ENCODE measurements at places on chromosomes 16 and 17.
A peak's percentile ranks its signal among the peaks of the same experiment; 100 is the strongest.

DNA sequence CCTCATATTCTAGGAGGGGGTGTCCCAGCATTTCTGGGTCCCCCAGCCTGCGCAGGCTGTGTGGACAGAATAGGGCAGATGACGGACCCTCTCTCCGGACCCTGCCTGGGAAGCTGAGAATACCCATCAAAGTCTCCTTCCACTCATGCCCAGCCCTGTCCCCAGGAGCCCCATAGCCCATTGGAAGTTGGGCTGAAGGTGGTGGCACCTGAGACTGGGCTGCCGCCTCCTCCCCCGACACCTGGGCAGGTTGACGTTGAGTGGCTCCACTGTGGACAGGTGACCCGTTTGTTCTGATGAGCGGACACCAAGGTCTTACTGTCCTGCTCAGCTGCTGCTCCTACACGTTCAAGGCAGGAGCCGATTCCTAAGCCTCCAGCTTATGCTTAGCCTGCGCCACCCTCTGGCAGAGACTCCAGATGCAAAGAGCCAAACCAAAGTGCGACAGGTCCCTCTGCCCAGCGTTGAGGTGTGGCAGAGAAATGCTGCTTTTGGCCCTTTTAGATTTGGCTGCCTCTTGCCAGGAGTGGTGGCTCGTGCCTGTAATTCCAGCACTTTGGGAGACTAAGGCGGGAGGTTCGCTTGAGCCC is 11.6 kb downstream of the STH start:
- DNase-seq = no peak

- no peak for DNase-seq
Measured at GRCh38 chr17:80704894-80705293, 160.3 kb downstream of the RPTOR start.

DNA sequence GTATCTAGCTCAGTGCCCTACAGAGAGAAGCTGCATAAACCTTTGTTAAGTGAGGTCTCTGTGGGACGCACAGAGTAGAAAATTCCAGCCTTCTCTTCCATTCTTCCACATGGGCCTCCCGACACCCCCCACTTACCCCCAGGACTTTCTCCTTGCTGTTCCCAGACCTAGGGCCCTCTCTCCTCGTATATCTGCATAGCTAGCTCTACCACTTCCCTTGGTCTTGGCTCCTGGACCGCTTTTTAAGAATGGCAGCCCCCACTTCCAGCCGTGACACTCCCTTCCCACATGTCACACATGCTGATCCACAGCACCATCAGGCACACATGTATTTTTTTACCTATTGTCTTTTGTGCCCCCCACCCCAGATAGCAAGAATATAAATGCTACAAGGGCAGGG is 16.7 kb upstream of the FOXJ1 start:
- no peak for DNase-seq

- no peak for DNase-seq
Measured at GRCh38 chr17:50135316-50136095, 5.5 kb upstream of the SAMD14 start.

DNA sequence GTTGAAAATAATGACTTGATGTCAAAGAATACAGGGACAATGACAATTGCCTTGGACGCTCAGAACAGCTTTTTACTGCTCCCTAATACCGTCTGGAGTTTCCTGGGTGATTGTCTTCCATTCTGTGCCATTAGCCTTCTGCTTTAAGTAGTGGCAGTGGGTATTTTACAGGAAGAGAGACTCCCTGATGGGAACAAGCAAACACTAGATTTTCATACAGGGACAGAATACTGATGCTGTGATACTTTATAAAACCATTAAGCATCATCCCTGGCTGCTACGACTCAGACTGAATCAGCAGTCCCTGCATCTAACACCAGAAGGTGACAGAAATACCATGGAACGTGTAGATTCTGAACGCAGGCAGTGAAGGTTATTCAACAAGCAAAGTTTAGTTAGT is 635.4 kb upstream of the GOT2 start:
- DNase-seq = no peak

DNA sequence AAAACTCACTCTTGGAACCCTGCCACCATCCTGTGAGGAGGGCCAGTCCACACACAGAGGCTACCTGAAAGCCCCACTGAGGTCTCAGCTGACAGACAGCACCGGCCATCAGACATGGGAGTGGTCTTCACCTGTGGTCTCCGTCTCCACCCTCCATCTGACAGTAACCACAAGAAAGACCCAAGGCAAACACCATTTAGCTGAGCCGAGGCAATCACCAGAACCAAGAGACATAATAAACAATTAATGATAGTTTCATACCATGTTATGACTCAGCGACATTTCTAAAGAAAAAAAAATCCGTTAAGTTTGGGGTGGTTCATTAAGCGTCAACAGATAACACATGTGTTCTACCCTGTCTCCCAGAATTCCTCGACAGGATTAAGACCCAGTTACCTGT is 6.1 kb upstream of the EVPLL start:
- DNase-seq = no peak

DNA sequence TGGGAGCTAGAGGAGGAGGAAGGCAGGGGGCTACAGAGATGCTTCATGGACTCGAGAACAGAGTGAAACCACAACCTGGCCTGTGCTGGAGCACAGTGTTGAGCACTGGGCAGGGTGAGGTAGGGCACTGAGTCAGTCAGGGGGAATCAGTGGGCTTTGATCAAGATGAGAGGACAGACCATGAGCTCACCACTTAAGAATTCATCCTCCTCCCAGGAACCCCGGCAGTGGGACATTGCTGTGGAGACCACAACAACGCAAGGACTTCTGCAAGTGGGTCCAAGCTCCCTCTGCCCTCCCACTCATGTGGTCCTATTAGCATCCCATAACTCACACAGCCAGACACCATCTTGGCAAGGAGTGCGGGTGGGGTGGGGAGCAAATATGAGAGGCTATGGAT is 1.7 kb upstream of the CES5A start:
- no peak for DNase-seq

DNA sequence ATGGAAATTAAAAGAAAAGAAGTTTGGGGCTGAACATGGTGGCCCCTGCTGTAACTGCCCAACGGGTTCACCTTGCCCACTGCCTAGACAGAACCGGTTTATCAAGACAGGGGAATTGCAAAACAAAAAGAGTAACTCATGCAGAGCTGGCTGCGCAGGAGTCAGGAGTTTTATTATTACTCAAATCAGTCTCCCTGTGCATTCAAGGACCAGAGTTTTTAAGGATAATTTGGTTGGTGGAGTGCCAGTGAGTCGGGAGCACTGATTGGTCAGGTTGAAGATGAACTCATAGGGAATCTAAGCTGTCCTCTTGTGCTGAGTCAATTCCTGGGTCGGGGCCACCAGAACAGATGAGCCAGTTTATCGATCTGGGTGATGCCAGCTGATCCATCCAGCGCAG is 4.4 kb upstream of the SCPEP1 start:
- DNase-seq = no peak

GRCh38 chr17:1577182-1577581 is 14.6 kb upstream of the PITPNA start:
- DNase-seq = peak; percentile 40

GRCh38 chr16:27602103-27602502 is 52.2 kb downstream of the KATNIP start:
- no peak for DNase-seq
